ENCODE measurements at places on chromosomes 13 and 19.

- DNase-seq: no peak
Observed at GRCh38 chr13:109251956-109252355, 534.4 kb downstream of the IRS2 start.

- DNase-seq: no peak
Observed at GRCh38 chr13:113845055-113845454, 18.8 kb downstream of the GAS6 start.

DNA sequence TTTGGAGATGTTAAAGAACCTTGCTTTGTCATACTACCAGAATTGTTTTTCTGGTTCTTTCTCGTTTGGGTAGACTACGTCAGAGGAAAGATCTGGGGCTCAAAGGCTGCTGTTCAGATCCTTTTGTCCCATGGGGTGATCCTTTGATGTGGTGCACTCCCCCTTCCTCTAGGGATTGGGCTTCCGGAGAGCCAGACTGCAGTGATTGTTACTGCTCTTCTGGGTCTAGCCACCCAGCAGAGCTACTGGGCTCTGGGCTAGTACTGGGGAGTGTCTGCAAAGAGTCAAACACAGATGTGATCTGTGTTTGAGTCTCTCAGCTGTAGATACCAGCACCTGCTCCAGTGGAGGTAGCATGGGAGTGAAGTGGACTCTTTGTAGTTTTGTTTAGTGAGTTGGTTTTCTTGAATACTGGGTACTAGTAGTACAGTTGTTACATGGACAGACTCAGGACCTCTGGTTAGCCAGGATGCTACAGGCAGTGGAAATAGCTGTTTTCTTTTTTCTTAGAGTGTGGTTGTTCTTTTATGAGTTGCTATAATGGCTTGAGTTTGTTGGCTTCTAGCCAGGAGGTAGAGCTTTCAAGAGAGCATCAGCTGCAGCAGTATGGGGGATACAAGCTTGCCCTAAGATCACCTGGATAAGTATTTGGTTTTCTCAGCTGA is 34.4 kb downstream of the DNAJC15 start:
- DNase-seq: no peak

DNA sequence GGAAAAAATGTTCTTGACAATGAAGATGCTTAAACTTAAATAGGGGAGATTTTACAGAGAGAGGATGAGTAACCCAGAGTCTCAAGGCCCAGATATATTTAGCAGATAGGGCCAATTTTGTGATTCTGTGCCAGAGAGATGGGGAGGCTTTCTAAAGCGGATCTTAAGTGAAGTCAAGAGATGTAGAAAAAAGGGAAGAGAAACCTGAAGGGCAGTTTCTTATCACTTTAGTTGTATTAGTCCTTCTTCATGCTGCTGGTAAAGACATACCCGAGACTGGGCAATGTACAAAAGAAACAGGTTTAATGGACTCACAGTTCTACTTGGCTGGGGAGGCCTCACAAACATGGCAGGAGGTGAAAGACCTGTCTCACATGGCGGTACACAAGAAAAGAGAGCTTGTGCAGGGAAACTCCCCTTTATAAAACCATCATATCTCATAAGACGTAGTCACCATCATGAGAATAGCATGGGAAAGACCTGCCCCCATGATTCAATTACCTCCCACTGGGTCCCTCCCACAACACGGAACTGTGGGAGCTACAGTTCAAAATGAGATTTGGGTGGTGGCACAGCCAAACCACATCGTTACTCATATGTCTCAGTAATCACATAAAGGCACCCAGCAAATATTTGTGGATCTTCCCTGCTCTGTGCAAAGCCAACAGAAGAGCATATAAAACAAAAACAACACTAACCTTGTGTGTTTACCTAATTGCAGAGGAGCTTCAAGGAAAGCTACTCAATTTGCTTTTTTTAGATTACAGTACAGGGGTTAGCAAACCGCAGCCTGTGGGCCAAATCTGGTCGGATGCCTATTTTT is 102.6 kb upstream of the MYCBP2 start:
- DNase-seq: peak; percentile 47

DNA sequence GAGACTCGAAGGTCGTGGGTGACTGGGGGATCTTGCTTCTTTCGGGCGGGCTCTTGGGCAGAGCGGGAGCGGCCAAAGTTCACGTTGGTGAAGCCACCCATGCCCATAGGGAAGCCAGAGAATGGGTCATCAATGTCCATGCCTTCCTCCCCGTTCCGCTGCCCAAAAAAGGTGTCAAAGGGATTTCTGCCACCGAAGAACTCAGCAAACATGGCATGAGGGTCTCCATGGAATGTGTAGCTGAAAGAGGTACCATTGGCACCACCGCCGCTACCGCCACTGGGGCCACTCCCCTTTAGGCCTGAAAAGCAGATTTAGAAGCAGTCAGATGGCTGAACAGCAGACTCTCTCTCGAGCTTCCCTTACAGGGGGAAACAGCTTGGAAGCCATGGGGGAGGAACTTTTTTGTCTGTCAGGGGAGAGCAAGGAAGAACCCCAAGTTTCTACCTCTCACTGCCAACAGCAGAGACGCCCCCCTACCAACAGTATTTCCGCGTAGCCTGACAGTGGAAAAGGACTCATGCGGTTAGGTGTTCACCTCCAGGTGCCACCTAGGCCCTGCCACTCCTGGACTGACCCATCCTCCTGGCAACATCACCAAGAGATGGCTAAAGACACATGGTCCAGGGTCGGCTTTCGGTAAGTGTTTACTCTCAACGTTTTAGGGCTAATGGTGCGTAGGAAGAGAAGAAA is 1.3 kb downstream of the DNAJB1 start:
- no peak for DNase-seq

GRCh38 chr19:41144403-41144802 is 30.2 kb downstream of the CYP2F1 start:
- DNase-seq: peak; percentile 71

DNA sequence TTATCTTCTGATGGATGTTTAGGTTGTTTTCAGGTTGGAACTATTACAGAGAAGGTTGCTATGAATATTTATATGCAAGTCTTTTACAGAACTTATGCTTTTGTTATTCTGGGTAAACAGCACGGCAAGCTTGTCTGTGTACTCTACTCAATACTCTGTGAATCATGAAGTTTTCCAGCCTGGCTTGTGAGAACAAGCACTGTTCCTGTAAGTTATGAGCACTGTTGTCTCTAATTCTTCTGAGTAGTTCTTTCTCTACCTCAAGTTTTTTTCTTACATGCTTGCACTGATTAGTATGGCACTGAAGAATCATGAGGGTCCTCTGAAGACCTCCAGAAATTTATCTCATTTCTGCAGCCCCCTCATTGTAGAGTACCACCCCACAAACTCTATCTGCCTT is 496.9 kb downstream of the KCTD12 start:
- DNase-seq: no peak

DNA sequence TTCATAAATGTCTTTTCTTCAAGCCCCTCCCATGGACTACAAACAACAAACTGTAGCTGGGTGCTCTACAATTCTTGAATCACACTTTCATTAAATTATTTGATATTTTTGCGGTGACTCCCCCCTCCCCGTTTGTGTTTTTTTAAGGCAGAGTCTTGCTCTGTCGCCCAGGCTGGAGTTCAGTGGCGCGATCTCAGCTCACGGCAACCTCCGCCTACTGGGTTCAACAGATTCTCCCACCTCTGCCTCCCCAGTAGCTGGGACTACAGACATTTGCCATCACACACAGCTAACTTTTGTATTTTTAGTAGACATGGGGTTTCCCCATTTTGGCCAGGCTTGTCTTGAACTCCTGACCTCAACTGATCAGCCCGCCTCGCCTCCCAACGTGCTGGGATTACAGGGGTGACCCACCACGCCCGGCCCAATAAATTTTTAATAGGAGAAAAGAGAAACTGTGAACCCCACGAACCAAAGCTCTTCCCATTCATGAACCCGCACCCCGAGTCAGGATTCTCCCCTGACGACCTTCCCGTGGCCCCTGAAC is 703 bp downstream of the ZNF506 start:
- DNase-seq: no peak

GRCh38 chr13:20239748-20240147 is 7.6 kb upstream of the GJB6 start:
- no peak for DNase-seq

- DNase-seq: no peak
Observed at GRCh38 chr13:99963816-99964339, 7.7 kb downstream of the ZIC5 start.

- no peak for DNase-seq
Observed at GRCh38 chr13:109724603-109725002, 61.8 kb downstream of the IRS2 start.

GRCh38 chr19:49679771-49680413 is 2.8 kb downstream of the PRMT1 start:
- DNase-seq: no peak

GRCh38 chr13:74200081-74200480 is 65.9 kb upstream of the KLF12 start:
- no peak for DNase-seq
